ENCODE measurements at places on chromosomes 13 and 19.
A peak's percentile ranks its signal among the peaks of the same experiment; 100 is the strongest.

- peak; percentile 90 for DNase-seq
These were observed 3.6 kb upstream of the CEACAM3 start for GRCh38 chr19:41792513-41793413.

GRCh38 chr13:21233086-21233485 is 56.6 kb downstream of the MRPL57 start:
- no peak for DNase-seq

DNA sequence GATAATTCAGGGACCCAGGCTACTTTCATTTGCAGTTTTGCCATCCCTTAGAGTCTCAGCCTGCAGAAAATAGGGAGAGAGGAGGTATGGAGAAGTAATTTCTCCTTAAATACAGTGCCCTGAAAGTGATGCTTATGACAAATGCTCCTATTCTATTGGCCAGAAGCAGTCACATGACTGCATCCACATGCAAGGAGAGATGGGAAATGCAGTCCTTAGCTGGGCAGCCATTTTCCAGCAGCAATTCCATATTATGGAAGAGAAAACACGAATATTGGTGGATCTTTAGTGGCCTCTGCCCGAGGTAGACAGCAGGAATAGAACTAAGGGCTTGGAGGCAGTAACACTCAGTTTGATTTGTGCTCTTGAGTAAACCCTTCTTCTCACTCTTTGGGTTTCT is 39.4 kb downstream of the VAV1 start:
- no peak for DNase-seq

DNA sequence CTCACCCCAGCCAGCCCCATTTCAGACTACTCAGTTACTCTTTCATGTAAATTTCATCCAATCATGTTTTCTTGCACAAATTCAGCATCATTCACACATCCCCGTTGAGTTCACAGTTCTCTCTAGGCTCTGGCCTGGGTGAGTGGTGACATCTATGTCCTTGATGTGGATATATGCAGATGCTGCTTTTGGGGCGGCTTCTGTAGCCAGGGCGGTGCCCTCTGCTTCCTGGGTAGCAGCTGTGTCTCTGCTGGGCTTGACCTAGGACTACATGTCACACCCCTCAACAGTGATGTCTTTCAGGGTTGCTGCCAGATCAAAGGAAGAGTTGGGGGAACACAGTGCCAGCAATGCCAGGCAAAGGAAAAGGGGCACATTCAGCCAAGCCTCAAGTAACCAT is 68.5 kb upstream of the KCTD15 start:
- no peak for DNase-seq

GRCh38 chr13:59112221-59112718 is 1051.5 kb downstream of the DIAPH3 start:
- DNase-seq: no peak

DNA sequence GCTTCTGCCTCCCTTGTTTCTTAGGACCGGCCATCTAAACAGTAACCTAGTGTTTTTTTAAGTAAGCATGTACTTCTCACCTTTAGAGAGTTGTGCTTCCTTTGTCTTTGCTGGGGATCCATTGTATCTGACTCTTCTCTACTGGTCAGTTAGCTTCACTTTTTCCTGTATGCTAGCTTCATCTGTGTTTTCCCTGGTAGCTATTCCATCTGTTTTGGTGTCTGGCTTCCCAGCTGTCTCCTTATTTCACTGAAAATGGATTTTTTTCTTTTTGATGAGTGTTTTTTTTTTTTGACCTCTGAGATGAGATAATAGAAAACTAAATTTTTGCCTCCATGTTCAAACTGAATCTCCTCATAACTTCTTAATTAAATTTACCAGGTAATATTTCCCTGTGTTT is 637.0 kb upstream of the SLC10A2 start:
- DNase-seq: no peak

GRCh38 chr19:54558339-54558738 is 15.3 kb upstream of the LILRA2 start:
- no peak for DNase-seq

GRCh38 chr13:88248393-88248792 is 577.2 kb downstream of the SLITRK5 start:
- DNase-seq: no peak

- no peak for DNase-seq
These were observed 12.4 kb downstream of the RTN2 start for GRCh38 chr19:45484273-45484945.

- DNase-seq: no peak
These were observed 4.8 kb upstream of the CCDC70 start for GRCh38 chr13:51856998-51857397.

- DNase-seq: no peak
These were observed 8.8 kb upstream of the KPTN start for GRCh38 chr19:47492571-47493377.
